ENCODE measurements at places on chromosomes 2 and 18.

DNA sequence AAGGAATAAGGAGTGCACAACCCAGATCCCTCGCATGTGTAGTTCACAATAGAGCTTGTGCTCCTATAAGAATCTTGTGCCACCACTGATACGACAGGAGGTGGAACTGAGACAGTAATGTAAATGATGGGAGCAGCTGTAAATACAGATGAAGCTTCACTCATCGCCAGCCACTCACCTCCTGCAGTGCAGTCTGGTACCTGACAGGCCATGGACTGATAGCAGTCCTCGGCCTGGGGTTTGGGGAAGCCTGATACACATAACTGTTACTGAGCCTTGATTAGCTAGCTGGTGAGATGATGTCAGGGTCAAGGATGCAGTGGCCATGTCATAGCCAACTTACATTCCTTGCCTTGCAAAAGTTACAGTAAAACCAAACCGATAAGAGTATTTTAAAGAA, 376.6 kb downstream of the NBAS start:
- DNase-seq: no peak

- no peak for DNase-seq
Measured at GRCh38 chr18:11035814-11036495, 113.4 kb downstream of the PIEZO2 start.

GRCh38 chr18:61953161-61953560, 60.4 kb upstream of the RNF152 start:
- no peak for DNase-seq

- DNase-seq: no peak
Measured at GRCh38 chr2:127811397-127812321, 688 bp upstream of the WDR33 start.

DNA sequence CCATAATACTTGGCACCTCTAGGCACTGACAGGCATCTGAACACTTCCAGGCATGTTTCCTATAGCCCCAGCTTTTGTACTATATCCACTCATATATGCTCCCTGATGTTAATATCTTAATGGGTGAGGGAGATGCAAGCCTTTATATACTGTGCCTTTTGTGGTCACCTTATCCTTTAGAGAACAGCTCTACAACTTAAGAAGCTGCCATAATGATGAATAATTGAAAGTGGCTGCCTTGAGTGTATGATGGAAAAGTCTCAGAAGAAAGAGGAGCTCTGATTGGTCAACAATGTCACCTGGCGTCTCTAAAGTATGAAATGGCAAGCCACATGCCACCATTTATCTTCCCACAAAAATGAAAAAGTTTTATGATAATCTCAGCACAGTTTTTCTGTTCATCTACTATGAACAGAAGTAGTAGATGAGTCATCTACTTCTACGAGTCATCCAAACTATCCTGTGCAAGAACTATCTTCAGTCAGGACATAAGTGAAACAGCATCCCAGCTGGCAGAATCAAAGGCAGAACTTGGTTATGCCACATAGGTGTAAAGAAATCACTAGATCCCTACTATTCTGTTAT, 997.9 kb upstream of the CELF4 start:
- DNase-seq: no peak

DNA sequence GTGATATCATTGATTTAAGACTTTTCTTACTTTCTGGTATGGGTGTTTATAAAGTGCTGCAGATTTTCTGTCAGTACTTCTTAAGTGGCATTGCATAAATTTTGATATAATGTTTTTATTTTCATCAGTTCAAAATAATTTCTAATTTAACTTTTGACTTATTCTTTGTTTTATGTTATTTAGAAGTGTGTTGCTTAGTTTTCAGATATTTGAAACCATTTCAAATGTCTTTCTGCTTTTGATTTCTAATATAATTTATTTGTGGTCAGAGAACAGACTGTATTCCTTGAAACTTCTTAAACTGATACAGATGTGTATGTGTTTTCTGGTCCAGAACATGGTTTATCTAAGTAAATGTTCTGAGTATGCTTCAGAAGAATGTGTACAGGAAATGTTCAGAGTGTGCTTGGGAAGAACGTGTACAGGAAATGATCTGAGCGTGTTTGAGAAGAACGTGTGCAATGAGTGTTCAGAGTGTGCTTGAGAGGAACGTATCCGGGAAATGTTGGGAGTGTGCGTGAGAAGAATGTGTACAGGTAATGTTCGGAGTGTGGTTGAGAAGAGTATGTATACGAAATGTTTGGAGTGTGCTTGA, 265.7 kb upstream of the HS6ST1 start:
- DNase-seq: no peak

DNA sequence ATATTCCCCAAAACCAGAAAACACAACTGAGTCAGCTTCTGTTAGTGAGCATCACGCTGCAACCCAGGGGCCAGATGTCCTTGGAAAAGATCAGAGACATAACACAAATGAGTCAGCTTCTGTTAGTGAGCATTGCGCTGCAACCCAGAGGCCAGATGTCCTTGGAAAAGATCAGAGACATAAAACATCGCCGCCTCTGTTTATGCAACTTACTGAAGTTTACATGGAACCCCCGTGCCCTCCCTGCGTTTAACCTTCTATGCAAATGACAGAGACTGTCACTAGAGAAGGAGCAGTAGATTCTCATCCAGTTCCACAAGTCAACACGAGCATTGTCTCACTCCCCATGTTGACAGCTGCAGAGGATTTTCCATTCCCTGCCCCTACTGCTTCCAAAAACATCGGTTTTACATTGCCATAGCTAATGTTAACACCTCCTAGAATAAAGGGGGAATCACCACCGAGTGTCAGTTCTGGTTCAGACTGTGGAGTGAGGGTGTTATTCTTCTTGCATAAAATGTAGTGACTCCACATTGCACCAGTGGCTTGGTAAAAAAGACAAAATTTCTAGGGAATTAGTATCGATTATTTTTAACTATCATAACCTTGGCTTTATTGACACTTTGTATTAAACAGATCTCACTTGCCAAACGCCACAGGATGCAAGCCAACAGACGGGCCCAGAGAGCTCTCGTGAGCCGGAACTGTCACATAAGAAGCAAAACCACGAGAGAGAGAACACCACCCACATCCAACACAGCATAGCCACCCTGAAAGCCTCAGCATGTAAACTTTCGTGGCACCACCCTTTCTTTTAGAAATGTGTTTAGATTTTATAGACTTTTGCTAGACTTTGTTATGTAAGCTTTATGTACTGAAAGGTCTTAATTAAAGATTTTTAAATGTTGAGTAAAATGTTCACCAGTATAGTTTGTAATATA, 87.7 kb downstream of the SH3YL1 start:
- DNase-seq: no peak

GRCh38 chr2:158740621-158741020, 54.5 kb upstream of the DAPL1 start:
- no peak for DNase-seq

DNA sequence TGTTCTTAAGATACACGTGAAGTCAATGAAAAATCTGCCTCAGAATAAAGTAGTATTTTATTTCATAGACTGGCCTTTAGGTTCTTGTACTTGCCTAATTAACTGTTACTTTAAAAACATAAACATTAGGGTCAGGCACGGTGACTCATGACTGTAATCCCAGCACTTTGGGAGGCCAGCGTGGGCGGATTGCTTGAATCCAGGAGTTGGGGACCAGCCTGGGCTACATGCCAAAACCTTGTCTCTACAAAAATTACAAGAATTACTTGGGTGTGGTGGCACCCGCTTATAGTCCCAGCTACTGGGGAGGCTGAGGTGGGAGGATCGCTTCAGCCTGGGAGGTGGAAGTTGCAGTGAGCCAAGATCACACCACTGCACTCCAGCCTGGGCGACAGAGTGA, 16.0 kb upstream of the SNORC start:
- DNase-seq: no peak

GRCh38 chr2:103401621-103402020, 639.8 kb downstream of the TMEM182 start:
- DNase-seq: no peak

GRCh38 chr2:15492773-15493325, 68.3 kb downstream of the NBAS start:
- no peak for DNase-seq

GRCh38 chr2:99444222-99444621, 45.6 kb downstream of the REV1 start:
- peak; percentile 2 for DNase-seq

GRCh38 chr2:108833219-108833618, 46.6 kb downstream of the CCDC138 start:
- DNase-seq: peak; percentile 14
